HS-27A (cell line): ENCODE measurements at places on chromosomes 11 and 22.

- DNase-seq = no peak
Observed at GRCh38 chr11:8442301-8442700, 151.7 kb downstream of the STK33 start.

DNA sequence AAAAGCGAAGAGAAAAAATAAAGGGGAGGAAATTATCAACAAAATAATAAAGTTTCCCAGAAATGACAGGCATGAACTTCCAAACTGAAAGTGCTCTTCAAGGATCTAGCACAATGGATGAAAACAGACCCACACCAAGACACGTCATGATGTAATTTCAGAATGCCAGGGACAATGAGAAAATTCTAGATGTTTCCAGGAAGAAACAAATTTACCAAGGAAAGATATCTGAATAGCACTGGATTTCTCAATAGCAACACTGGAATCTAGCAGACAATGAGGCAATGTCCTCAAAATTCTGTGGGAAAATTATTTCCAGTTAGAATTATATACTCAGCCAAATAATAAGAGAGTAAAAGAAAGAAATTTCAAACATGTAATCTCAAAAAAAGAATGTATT, 46.0 kb downstream of the DENND5A start:
- no peak for DNase-seq

GRCh38 chr11:29913352-29913751, 103.5 kb downstream of the KCNA4 start:
- DNase-seq = no peak

GRCh38 chr11:46840116-46840515, 6.0 kb downstream of the CKAP5 start:
- DNase-seq = no peak

- no peak for DNase-seq
Observed at GRCh38 chr22:39106326-39106725, 9.3 kb downstream of the APOBEC3H start.

DNA sequence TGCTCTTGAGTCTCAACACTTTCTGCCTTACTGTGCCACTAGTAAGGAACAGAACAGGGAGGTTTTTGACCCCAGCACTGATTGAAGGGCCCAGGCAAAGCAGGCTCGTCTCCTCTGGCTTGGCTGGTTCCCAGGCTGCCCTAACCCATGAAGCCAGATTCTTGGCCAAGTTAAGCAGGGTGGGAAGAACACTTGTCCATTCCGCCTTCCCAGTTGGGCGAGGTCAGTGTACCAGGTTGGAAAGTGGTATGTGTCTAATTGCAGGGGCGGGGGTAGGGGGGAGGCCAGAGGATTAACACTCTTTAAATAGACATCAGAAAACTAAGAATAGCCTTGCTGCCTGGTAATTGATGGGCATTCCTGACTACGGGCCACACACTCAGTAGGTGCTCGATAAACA, 14.4 kb downstream of the TIMP3 start:
- DNase-seq = no peak

DNA sequence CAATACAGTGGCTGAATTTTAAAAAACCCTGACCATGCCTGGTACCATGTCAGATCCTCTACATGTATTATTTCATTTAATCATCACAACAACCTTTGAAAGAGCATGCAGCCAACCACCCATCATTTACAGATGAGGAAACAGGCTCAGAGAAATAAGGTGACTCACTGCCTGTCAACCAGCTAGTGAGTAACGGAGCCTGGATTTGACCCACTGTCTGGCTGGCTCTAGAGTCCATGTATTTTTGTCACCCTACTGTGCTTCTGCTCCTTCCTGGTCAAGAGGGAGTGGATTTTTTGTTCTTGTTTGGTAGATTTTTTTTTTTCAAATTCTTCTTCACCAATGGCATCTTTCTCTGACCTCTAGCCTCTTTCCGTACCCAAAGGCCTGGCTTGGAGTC, 77.4 kb downstream of the CWC15 start:
- DNase-seq = no peak
